Stimulated activated CD8-positive, alpha-beta memory T cell treated with anti-CD3 and anti-CD28 coated beads, Interleukin-7, amount 100 ng/mL, for 1 hour (primary cell): ENCODE measurements at places on chromosomes 1 and 21.

- DNase-seq = no peak
Measured at GRCh38 chr1:209527993-209528717, 55.4 kb upstream of the CAMK1G start.

DNA sequence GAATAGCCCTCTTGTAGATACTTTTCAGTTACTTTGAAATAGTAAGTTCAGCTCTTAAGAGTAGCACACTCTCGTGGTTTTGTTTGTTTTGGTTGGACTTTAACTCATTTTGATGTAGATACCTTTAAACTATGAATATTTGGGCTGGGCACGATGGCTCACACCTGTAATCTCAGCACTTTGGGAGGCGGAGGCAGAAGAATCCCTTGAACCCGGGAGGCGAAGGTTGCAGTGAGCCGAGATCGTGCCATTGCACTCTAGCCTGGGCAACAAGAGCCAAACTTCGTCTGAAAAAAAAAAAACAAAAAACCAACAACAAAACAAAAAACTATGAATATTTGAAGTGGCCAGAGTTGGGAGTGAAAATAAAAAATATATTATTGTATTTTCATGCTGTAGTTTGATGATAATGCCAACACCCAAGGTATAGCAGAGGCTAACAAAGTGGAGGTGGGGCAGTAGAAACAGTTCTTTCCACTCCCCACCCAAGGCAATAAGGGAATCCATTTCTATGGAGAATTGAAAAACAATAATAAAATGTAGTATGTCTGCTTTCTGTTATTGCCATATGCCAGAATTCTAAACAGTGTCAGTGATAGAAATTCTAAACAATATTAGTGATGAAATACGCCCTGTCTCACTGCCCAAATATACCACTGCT lies 1.7 kb downstream of the ZNF326 start:
- DNase-seq = no peak

- DNase-seq = no peak
Measured at GRCh38 chr1:217313096-217313495, 317.8 kb downstream of the GPATCH2 start.

DNA sequence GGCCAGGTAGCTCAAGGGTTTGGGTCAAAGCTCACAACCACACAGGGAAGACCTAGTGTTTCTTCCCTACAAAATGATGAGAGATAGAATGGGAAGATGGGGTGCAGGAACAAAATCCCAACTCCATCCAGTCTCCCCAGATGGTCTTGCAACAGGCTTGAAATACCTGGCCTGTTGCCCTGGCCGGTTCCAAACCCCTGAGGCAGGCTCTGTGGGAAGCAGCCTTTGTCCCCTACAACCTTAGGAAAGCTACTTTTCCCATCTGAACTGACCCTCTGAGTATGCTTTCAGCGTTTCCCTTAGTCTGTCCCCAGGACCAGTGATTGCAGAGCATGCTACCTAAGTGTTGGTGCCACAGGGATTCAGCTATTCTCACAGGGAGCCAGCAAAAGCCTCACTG lies 104.0 kb downstream of the GDAP2 start:
- no peak for DNase-seq

GRCh38 chr1:223020770-223021169 lies 122.3 kb downstream of the TLR5 start:
- no peak for DNase-seq

DNA sequence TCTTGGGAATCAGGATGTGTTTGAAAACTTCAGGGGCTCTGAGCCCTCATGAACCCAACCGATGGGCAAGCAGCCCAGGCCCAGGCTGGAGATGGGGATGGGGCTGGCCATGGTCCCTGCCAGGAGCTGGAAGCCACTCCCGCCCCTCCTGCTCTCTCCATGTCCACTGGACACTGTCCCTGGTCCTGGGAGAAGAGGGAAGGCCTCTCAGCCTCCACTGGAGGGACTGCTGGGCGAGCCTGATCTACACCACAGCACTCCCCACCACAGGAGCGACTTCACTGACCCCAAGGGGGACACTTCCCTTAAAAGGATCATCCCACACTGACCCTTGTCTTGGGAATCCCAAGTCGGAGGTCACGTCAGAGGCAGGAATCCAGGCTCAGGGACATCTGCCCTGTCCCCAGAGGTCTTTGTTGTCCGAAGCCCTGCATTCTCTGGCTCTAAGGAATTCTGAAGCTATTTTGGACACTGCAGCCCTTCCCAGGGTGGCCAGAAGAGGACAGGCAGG lies 16.9 kb upstream of the COL18A1 start:
- no peak for DNase-seq

GRCh38 chr1:215001419-215002021 lies 81.0 kb upstream of the KCNK2 start:
- DNase-seq = no peak

DNA sequence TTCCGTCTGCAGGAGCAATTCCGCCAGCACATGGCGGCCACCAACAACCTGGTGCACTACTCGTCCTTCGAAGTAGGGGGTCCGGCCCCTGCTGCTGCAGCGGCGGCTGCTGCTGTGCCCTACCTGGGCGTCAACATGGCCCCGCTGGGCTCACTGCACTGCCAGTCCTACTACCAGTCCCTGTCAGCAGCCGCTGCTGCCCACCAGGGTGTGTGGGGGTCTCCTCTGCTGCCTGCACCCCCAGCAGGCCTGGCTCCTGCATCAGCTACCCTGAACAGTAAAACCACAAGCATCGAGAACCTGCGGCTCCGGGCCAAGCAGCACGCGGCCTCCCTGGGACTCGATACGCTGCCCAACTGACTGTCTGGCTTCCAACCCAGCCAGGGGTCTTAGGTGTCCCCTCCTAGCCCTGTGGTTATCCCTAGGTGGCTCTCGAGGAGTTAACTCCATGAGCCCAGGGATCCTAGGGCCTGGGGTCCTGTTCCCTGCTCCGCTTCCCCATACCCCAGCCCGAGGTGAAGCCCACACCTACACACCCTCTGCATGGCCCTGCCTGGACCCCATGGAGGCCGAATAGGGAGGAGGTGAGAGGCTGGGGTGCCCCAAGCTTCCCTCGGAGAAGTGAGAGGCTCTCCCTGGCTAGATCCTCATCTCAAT lies 22.6 kb downstream of the DMBX1 start:
- DNase-seq = no peak

DNA sequence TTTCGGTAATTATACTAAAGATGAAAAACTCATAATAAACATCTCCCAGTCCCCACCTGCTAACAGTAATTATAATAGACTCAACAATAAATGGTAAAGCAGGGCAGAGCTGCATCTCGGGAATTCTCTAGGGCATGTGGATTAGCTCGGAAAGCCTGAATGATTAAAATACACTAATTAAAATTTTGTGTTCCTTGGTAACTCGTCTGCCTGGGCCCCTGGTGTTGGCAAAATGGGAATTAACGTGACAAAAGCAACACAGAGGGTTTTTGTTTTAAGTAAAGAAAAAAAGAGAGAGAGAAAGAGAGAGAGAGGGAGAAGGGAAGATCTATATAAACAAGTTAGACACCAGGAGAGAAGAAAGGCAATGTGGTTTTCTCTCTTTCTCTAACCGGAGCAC lies 62.1 kb downstream of the CASZ1 start:
- DNase-seq = no peak

GRCh38 chr1:37096523-37096922 lies 62.2 kb upstream of the GRIK3 start:
- no peak for DNase-seq

DNA sequence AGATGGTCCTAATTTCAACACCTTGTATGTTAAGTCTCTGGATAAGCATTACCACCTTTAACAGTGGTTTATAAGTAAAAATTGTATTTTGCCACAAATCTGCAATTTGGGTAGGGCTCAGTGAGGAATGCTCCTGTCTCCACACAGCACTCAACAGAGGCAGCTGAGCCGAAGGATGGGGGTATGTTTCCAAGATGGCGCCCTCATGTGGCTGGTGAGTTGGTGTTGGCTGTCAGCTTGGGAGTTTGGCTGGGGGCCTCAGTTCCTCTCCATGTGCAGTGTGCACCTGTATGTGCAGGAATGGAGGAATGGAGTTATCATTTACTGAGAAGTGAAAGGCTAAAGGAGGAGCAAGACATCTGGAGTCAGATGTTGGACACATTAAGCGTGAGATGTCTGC lies 136.8 kb downstream of the GABPA start:
- no peak for DNase-seq

DNA sequence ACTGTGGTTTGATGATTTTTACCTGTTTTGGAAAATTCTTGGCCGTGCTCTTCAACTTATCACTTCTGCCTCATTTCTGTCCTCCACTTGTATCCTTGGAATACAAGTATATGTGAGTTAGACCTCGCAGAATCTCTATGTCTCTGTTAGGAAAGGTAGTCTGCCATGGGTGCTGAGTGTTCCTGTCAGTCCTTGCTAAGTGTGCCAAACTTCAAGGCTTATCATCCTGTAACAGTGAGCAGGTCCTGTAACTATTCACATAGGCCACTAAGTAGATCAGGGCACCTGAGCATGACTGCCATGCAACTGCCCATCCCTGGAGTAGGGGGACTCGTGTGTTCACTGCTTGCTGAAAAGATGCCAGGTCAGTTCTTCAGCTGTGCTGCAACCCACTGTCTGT lies 24.2 kb upstream of the BMP8B start:
- DNase-seq = no peak

DNA sequence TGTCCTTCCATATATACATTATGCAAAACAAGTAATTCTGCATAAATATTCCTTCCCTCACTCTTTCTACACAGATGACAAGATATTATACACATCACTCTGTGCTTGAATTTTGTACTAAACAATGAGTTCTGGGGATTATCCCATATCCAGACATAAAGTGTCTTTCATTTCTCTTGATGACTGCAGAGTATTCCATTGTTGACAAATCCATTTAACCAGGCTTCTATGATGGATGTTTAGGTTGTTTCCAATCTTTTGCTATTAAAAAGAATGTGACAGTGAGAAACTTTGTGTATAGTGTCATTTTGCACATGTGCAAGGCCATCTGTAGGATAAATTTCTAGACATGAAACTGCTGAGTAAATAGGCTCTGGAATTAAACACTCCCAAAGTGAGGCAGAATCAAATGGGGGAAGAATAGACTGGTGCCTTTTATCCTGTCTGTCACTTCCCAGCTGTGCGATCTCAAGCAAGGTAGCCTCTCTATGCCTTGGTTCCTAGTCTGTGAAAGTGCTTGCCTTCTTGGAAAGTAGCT lies 29.9 kb upstream of the ATP2B4 start:
- no peak for DNase-seq

- no peak for DNase-seq
Measured at GRCh38 chr1:170204121-170204520, 58.4 kb downstream of the NTMT2 start.

- no peak for DNase-seq
Measured at GRCh38 chr1:51543858-51544257, 24.8 kb upstream of the EPS15 start.

- no peak for DNase-seq
Measured at GRCh38 chr1:186502087-186502486, 41.2 kb upstream of the PDC start.

GRCh38 chr1:205812271-205812877 lies 624 bp downstream of the SLC41A1 start:
- no peak for DNase-seq

DNA sequence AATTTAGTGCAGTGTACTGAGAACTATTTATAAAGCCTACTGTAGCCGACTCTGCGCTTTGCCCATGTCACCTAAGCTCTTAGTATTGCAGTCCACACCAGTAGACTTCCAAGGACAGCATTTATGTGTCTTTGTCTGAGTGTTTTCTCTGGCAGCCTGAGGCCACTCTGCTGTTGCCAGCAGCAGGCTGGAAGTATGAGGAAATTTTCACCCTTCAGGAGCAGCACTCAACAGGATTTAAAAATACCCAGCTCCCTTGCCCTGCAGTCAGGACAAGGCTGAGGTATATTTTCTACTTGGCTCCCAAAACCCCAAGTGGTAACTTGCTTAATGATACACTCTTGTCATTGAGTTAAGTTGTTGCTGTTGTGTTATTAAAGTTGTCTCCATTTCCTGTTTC lies 230.1 kb downstream of the SRGAP2C start:
- no peak for DNase-seq

DNA sequence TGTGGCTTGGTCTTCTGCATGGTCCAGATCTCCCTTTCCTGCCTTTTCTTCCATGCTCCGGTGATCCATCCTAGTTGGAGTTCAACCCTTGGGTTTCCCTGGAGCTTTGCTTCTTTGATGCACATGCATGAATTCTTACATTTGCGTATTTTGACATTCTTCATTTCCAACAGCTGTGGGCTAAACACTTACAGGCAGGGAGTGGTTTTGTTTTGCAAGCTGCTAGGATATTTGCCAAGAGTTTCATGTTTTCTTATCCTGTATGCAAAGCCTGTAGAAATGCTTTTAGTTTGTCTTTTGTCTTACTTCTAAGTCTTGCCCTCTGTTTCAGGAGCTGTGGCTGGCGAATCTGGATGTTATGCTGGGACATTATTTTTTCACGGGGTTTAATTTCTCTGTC lies 90.3 kb upstream of the PAXBP1 start:
- DNase-seq = no peak

- no peak for DNase-seq
Measured at GRCh38 chr1:59541161-59541560, 244.3 kb downstream of the FGGY start.
